CD8-positive, alpha-beta T cell (primary cell): ENCODE measurements at places on chromosomes 4 and X.
A peak's percentile ranks its signal among the peaks of the same experiment; 100 is the strongest.

- DNase-seq = no peak
Measured at GRCh38 chrX:70022616-70023015, 27.1 kb downstream of the AWAT2 start.

DNA sequence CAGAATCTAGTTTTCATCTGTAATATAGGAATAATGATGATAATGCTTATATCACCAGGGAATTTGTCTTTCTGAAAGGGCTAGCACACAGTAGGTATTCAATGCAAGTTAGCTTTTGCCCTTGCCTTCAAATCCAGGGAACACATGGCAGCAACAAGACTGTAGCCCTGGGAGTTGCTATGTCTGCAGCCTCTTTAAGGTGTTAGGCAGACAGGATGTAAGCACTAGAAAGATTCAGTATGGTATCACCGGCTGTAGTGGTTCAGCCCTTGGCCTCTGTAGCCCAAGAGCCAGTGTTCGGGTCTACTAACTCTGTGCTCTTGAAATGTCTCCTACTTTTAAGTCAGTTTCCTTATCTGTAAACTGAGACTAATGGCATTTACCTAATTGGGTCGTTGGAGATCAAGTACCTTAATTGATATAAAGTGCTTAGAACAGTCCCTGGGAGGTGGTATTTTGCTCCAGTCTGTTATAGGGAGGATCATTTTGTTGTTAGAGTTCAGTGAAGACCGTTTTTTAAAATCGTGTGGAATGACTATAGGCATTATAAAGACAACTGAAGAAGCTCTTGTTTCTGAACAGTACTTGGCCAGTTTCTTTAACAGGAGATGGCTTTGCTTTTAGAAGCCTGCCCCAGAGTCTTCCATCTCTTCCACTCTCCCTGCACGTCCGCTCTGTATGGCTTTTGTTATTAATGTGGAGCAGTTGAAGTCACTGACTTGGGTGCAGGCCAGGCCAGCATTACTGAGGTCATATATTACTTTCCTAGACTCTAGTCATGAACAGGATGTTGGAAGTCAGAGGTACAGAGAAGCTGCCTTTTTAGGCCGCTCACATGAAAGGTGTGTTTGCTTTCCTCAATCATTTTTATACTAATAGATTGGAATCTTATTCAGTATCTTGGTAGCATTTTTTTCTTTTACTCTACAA lies 44.8 kb downstream of the GAB1 start:
- no peak for DNase-seq

DNA sequence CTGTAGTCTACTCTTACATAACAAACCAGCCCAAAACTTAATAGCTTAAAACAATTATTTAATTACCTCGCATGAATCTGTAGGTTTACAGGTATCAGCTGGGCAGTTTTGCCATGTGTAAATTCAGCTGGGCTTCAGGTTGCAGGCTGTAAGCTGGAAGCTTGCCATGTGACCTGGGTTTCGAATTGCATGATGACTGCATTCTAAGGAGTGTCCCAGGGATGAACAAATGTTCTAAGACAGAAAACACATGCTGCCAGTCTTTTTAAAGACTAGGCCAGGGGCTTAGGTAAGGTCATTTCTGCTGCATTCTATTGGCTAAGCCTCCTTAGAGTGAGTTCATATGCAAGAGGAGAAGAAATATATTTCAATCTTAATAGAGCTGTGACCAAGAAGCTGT lies 44.8 kb downstream of the GRIA2 start:
- DNase-seq = no peak

GRCh38 chr4:114396808-114397207 lies 201.8 kb upstream of the UGT8 start:
- peak; percentile 11 for DNase-seq

GRCh38 chrX:55867181-55867651 lies 149.7 kb downstream of the RRAGB start:
- DNase-seq = no peak

DNA sequence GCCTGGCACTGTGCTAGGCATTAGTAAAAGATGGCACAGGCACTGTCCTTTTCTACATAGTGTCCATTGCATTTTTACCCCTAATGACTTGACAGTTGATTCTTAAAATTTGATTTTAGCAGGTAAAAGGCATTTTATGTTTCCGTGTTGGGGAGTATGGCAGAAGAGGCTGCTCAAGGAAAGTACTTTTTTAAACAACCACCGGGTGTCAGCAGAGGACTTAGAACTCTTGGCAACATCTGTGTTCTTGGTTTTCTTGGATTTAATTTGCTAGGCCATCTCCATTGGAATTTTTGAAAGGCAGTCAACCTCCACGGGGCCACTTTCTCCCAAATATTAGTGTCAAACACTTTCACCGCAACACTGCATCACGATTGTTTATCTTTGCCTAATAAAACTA lies 102.9 kb downstream of the TSPAN7 start:
- DNase-seq = no peak

- DNase-seq = peak; percentile 80
Measured at GRCh38 chr4:6720202-6720699, 4.3 kb downstream of the BLOC1S4 start.

- no peak for DNase-seq
Measured at GRCh38 chr4:168051526-168051925, 40.8 kb upstream of the ANXA10 start.

GRCh38 chrX:9797384-9798360 lies 11.4 kb downstream of the SHROOM2 start:
- DNase-seq = no peak

- no peak for DNase-seq
Measured at GRCh38 chrX:64097891-64098290, 107.6 kb downstream of the AMER1 start.

DNA sequence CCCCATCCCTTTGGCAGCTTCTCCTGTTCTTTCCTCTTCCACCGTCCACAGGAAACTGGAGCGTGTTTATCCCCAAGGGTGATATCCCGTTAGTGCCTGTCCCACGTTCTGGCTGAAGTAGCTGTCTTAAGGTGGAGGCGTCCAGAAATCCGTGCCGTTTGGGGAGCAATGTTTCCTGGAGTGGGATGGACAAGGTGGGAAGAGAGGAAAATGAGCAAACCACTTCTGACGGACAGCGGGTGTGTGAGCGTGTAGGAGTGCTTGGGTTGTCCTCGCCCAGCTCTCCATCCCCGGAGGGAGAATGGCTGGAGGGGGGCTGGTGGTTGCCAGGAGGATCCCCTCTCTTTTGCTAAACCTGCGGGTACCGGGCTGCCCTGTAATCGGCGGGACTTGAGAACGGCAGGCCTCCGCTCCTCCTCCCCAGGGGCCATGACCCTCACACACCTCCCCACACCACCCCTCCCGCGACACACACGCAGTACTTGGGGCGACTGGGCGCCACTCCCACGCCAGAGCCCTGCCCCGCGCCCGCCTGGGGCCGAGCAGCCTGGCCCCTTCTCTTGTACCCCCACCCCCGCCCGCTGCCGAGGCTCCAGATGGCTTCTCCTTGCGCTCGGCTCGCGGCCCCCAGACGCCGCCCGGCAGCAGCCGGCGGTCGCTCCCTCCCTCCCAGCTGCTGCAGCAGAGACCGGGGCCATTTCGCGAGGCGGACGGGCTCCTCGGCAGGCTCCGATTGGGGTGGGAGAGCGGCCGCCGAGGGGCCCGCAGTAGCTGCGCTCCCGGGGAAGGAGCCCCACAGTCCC lies 13.9 kb upstream of the PRDM8 start:
- DNase-seq = no peak

- no peak for DNase-seq
Measured at GRCh38 chrX:140822184-140822583, 112.6 kb downstream of the LINC00632 start.

DNA sequence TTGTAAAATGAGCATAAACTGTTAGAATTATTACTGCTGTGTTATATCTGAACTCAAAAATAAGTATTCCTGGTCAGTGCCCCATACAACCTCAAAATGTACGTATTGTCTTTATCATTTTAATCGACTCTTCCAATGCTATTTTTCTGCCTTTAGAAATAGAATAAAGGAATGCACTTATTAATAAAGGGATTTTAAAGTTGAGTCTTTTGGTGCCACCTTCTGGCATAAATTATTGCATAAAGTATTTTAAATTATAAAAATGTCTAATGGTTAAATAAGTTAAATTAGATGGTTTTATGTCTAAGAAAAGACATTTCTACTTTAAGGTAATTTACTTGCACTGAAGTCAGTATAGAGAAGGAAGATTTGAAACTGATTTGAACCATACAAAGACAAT lies 424.0 kb upstream of the NDST4 start:
- DNase-seq = no peak

DNA sequence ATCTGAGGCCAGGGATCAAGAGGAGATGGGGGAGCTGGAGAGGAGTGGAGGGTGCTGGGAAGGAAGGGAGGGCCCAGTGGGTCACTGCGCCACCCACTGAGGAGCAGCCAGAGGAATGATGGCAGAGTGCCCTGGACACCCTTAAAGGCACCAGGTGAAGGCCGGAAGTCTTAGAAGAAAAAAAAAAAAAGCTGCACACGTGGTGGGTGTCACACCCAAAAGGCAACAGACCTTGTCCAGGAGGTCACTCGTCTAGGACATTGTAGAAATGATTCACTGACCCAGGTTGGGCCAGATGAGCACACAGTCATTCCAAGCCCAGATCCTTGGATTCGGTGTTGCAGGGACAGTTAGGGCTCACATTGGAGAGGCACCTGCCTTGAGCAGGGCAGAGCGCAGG lies 93.5 kb upstream of the TRIM2 start:
- no peak for DNase-seq

- no peak for DNase-seq
Measured at GRCh38 chr4:78568640-78569305, 17.2 kb downstream of the ANXA3 start.
